ENCODE measurements at places on chromosomes 2 and 18.

DNA sequence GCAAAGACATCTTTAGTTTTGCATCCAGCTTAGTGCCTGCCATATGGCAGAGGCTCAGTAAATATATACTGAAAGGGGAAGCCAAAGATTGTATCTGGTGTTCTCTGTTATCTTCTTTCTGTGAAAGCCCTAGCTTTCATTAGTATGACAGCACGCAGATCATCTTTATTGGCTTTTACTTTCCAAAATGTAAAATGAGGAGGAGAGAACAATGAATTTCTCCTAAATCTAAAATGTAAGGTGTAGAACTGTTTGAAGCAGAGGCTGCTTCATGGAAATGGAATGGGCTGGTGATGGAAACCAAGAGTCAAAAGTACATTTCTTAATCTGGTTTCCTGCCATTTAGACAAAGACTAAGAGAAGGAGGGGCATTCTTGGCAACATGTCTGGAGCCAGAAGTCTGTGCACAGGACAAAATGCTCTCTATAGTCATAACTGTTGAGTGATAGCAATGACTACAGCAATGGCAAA is 1029.9 kb upstream of the PIK3C3 start:
- DNase-seq = no peak

- DNase-seq = no peak
Measured at GRCh38 chr2:105954891-105955290, 210.2 kb downstream of the NCK2 start.

DNA sequence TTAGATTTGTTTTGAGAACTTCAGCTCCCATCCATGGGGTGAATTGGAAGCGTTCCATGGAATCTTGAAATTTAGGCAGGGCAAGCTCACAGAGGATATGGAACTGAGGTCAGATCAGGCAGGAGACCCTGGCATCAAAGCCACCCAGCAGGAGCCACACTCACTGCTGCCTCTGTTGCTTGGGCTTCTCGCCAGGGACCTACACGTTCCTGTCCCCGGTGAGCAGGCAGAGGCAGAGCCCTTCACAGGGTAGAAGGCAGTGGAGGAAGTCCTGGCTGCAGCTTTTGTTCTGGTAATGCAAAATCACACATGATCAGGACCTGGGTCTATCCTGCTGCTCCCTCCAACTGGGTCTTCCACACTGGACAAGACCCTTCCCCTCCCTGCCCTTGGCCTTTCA is 42.1 kb downstream of the CAPN13 start:
- no peak for DNase-seq

GRCh38 chr2:7861910-7862702 is 819.8 kb upstream of the ID2 start:
- DNase-seq = no peak

GRCh38 chr2:74836675-74837401 is 2.9 kb downstream of the HK2 start:
- no peak for DNase-seq

DNA sequence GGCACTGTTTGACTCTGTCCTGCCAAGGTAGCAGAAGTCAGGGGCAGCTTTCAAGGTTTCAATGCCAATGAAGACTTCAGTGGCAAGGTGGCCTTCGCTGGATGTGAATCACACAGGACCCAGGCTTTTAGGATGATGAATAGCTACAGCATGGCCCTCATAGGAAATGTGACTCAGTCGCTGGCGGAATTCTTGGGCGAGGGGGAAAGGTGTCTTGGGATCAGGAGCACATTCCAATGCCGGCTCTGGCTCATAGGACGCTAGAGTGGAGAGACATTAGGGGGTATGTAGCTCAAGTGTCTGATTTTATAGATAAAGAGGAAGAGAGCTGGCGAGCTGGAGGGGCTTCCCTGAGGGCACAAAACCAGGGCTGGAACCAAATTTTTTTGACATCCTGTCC is 68.6 kb downstream of the SMIM21 start:
- DNase-seq = no peak

DNA sequence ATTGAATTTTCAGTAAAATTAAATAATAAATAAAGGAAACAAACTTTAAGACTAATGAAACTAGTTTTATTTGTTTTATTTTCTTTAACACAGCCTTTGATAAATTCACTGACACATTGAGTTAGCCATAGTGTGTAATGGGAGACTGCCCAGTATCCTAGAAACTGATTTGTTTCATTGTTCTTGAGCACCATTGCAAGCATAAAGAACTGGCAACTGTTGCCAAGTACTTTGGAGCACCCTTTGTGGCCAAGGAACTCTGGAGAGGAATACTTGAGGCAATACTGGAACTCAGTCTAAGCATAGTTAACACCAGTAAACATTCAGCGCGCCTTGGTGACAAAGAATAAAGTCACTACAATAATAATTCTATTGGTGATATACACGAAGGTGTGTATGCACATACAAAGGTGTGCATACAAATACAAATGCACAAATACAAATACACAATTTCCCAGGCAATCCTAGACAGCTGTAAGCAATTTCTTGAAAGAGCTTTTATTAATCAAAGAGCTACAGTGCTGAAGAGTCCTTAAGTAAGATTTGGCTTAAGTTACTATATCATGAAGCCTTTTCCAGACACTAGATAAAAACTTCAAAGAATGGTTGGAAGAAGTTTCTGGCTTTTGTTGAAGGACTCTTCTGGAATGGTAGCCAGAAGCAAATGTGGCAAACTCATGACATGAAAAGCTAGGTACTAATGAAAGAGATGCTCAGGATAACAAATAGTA is 1371.2 kb downstream of the LRP1B start:
- no peak for DNase-seq

All from psoas muscle (tissue), 8 donors.